Foreskin keratinocyte (primary cell): ENCODE measurements at places on chromosomes 1 and 21. TPM values are rescaled to one million over a fixed set of nuclear protein-coding genes. Genes with fewer than 3 reads are reported as not detected.

Gene RPE65
- not detected in 2 replicates for total RNA-seq

Gene ST6GALNAC3
- total RNA-seq: 0.07 and 0.24 TPM in 2 replicates

Gene CRYBG2
- total RNA-seq: 3.8 and 5.6 TPM in 2 replicates

Gene TRIM67
- total RNA-seq: not detected in 2 replicates

Gene NOTCH2
- total RNA-seq: 44.0 and 51.0 TPM in 2 replicates
